Hypothalamus (tissue), 51 donors: ENCODE measurements at places on chromosomes 4 and X.

GRCh38 chr4:105181259-105181658, 34.6 kb downstream of the TET2 start:
- DNase-seq = no peak

GRCh38 chr4:183907871-183908683, 3.0 kb downstream of the STOX2 start:
- DNase-seq = no peak

GRCh38 chr4:118396881-118397622, 44.2 kb upstream of the PRSS12 start:
- no peak for DNase-seq

DNA sequence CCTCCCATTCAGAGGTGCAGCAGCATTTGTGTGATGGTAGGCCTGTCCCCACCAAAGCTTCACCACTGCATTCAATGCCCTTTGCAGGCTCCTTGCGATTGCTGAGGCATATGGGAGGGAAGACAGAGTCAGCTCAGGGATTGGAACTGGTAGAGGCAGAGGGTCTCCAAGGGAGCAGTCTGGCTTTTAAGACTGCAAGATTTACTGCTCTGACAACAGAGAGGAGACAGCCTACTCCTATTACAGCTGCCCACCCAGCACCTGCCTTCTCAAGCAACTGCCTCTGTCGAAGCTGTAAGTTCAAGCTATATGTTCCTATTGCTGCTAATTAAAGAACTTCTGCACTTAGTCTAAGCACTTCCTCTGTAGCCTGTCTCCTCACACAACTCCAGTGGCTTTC, 481.8 kb downstream of the FGF13 start:
- no peak for DNase-seq

GRCh38 chr4:8159537-8160232, 1.1 kb upstream of the ABLIM2 start:
- DNase-seq = no peak

- no peak for DNase-seq
These were observed 27.9 kb downstream of the RAB40AL start for GRCh38 chrX:102964940-102965339.

DNA sequence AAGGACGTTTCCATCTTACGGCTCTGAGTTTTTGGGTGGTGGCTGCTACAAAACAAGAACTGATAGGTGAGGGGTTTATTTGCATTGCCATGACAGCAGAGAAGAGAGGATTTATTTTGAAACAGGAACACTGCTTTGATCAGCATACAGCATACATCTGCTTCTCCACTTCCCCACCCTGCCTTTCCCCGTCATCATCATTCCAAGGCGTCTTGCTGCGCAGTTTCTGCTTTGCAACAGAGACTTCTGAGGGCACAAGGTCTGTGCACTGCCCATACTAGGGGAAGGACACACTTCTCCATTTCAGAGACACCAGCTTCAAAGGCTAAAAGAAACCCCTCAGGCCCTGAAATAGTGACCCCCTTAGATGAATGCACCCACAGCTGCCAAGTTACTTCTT, 19.1 kb downstream of the STARD8 start:
- no peak for DNase-seq

GRCh38 chr4:173291899-173292298, 42.3 kb downstream of the HMGB2 start:
- DNase-seq = no peak

GRCh38 chr4:48254381-48255071, 15.1 kb downstream of the TEC start:
- DNase-seq = no peak

GRCh38 chr4:40309250-40309774, 25.8 kb upstream of the CHRNA9 start:
- no peak for DNase-seq

- DNase-seq = no peak
These were observed 22.4 kb upstream of the ADH4 start for GRCh38 chr4:99166544-99166943.

DNA sequence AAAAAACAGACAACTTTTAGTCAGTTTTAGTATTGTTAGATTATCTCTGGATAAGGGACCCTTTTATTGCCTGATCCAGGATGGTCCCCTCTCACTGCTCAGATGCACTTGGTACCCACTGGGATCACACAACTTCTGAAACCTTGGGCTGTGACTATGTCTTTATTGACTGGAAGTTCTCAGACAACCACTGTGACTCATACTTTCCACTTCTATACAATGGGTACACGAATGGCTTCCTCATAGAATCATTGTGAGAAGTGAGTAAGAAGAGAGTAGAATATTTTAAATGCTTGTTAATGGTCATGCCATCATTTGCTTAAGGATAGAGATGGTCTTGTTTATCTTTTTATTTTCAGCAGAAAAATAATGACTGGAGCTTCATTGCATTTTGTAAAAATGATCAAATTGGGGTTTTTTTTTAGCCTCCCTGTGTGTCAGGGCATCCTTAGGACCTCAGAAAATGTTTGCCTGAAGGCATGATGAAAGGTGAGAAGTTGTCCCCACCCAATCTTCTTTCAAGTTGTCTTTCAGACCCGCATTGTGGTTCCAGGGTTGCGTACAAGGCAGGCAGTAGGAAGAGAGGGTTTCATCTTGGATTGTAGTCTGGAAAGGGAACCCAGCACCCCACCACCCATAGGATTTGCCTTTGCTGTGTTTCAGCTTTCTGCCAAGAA, 115.1 kb downstream of the CPEB2 start:
- no peak for DNase-seq

GRCh38 chr4:3330707-3331106, 37.9 kb downstream of the RGS12 start:
- DNase-seq = no peak

- DNase-seq = no peak
These were observed 210.6 kb upstream of the KLF3 start for GRCh38 chr4:38453253-38453881.

- DNase-seq = no peak
These were observed 123.4 kb downstream of the HMX1 start for GRCh38 chr4:8748236-8748575.

DNA sequence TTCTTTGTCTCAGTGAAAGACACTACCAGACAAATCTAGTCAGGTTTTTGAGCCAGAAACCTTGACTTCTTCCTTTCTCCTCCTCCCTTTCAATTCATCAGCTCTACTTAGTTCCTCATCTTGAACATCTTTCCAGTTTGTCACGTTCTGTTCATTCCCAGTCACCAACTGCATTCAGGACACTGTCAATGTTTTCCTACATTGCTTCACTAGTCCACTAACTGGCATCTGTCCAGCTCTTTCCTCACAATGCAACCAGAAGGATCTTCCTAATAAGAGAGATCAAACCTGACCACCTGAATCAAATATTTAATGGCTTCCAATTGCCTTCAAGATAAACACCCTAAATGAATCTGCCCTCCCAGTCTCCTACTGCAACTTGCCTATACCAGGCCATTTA, 52.5 kb downstream of the SYNPO2 start:
- DNase-seq = no peak

GRCh38 chr4:182555997-182556418, 312.8 kb downstream of the TENM3 start:
- no peak for DNase-seq

DNA sequence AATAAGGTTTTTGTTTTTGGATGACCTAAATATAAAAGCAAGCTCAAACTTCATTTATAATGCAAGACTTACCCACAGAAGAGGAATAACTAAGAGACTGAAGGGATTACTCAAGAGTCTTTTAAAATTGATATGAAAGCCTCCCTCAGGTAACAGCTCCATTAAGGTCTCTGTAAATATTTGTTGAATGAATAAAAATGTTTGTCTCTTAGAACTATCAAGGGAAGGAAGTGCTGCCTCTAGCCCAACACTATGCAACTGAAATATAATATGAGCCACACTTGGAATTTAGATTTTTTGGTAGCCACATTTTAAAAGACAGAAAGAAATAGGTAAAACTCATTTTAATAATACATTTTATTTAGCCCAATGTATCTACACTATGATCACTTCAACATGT, 127.8 kb downstream of the SH3RF1 start:
- no peak for DNase-seq

GRCh38 chr4:1207603-1208265, 35.4 kb upstream of the SPON2 start:
- DNase-seq = peak; percentile 64

- no peak for DNase-seq
These were observed 73.5 kb downstream of the PRSS12 start for GRCh38 chr4:118279328-118279727.

- DNase-seq = no peak
These were observed at the start of gene ALAS2 for GRCh38 chrX:55030271-55031205. TSS of gene ALAS2 (minus strand) at chrX:55030977. CDS start at chrX:55026000, 4,977 bp downstream.

DNA sequence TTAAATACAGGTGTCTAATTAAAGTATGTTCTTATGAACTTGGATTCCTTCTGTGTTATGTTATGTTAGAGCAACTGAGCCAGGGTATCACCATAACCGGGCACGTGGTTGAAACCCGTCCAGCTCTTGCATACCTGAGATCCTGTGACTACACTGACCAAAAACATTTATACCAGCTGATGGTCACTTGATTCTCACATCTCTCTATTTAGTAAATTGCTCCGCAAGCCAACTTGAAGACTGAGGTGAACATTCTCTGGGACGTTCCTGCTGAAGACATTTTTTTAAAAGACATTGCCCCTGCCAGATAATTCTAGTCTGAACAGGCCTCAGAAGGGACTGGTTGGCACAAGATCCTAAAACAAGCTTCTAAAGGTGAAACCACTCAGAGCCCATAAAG, 550.0 kb upstream of the DIPK2B start:
- no peak for DNase-seq

DNA sequence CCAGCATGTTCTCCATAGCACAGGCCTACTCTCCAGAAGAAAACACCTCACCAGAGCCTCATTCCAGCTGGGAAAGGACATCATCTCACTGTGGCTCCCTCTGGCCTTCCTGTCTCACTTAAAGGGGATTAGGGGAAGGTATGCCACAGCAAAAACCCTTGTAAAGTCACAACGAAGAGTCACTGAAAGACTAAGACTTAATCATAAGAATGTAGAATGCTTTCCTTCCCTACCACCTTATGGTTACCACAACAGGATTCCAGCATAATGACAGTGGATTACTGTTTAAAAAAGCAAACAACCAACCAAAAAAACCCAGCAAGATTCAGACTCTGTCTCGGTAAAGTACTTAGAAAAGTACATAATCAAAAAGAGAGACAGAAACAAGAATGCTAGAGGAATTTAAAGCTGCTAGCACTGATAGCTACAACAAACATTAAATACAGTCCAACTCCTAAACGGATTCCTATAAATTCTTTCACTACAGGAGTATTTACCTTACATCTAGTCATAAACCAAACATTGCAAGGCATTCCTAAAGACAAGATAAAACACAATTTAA, 75.1 kb downstream of the BANK1 start:
- DNase-seq = no peak

- no peak for DNase-seq
These were observed 5.5 kb upstream of the PIGA start for GRCh38 chrX:15340867-15341266.

DNA sequence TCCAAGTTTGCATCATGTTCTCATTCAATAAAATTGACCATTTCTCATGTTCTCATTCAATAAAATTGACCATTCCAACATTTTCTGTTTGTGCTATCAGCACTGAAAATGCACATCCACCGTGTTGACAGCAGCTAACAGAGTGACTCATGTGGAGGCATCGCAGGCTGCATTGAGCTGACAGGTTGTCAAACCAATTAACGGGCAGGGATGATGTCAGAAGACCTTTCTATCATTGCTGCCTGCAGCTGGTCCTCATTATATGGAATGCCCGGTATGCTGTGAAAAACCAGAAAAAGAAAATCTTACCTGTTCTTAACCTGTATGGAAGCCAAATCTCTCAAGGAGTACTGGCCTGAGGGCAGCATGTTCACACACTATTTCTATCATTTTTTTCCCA, 202.0 kb downstream of the SMIM20 start:
- DNase-seq = no peak

DNA sequence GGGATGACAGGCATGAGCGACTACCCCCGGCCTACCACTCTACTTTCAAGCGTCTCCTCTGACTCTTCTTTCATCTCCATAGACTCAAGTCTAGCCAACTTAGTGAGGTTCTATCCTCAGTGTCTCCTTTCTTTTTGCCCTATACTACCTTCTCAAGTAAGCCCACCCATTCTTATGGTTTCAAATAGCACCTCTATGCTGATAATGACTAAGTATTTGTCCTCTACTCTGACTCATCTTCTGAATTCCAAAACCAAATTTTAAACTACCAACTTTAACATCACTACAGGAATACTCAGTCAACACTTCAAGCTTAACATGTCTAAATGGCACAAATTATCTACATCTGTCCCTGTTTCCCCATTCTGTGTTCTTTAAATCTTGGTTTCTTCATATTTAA, 47.8 kb downstream of the ELF2 start:
- DNase-seq = no peak

DNA sequence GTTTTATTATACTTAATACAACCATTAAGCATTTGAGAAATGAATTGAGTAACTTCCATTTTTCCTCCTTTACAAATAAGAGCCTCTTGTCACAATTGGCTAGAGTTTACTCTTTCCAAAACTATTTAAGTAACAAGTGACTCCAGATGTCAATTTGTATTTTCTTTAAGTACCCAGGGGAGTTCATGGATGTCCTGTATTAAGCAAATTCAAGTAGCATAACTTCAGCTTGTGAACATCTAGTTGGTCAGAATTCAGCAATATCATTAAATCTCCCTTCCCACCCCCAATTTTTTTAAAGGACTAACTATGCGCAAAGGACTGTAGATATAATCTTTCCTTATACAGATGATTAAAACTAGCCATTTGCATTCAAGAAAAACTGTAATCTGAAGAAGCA, 1.4 kb upstream of the ADGRL3 start:
- no peak for DNase-seq

DNA sequence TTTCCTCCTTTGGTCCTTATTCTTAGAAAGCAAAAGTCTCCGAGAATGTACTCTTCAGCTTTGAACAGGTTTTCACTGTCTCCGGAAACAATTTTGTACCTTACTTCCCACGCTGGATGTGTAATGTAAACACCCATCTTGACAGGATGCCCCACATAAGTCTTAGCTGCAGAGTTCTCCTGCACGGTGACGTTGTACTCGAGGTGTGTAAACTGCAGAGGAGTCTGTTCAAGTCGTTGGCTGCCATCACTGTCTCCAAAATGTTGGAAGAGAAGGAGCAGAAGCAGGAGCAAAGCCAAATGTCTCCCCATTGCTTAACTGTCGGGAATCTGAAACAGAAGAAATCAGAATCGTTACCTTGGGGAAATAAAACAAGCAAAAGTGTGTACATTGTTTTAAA, 14.1 kb downstream of the FAT1 start:
- DNase-seq = no peak
